ENCODE measurements at places on chromosomes 7 and 10.

DNA sequence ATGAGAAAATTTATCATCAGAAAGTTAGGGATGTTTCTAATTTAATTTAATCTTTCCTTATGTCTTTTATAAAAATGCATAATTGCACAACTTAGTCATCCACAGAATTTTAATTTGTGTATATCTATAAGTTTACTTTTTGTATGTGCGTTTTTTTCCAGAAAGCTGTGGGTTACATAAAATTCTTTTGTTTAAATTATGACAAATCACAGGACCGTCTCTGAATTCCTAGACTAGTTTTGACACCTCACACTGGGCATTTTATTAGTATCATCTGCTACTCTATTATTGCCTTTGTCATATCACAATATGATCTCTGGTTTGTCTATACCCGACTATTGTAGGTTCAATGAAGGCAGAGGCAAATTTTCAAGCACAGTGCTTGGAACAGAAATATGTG is 482.4 kb upstream of the SEMA3D start:
- no peak for DNase-seq

- no peak for DNase-seq
Observed at GRCh38 chr10:51433949-51434475, 265.4 kb downstream of the CSTF2T start.

- DNase-seq, result no peak
Observed at GRCh38 chr10:60388116-60388625, 1.5 kb downstream of the ANK3 start.

- no peak for DNase-seq
Observed at GRCh38 chr10:98267894-98268693, at the start of gene LOXL4. Gene LOXL4, minus strand, starts transcription at chr10:98268194. Its CDS starts 5,175 bp downstream, at chr10:98263019.

- no peak for DNase-seq
Observed at GRCh38 chr10:61097026-61097425, 153.0 kb upstream of the RHOBTB1 start.

DNA sequence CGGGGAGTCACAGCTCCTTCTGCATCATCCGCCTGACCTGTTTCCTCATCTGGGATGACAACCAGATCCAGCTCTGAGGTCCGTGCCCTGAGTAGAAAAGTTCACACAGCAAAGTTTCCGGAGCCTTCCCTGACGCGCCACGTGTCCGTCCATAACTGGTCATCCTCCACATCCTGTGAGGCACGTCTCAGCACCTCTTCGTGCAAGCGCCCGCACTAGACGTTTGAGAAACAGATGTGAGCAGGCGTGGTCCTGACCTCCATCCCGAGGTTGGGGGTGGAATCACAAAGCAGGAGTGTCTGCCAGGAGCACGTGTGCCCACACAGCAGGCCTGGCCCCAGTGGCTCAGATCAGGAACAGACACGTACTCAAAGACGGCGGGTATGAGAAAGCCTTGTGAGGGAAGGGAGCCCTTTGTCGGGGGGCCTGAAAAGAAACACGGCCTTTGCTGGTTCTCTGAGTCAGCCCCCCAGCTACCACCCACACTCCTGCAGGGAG is 520.8 kb downstream of the DNAJB6 start:
- no peak for DNase-seq

GRCh38 chr10:53023411-53023810 is 250.8 kb upstream of the MBL2 start:
- no peak for DNase-seq

DNA sequence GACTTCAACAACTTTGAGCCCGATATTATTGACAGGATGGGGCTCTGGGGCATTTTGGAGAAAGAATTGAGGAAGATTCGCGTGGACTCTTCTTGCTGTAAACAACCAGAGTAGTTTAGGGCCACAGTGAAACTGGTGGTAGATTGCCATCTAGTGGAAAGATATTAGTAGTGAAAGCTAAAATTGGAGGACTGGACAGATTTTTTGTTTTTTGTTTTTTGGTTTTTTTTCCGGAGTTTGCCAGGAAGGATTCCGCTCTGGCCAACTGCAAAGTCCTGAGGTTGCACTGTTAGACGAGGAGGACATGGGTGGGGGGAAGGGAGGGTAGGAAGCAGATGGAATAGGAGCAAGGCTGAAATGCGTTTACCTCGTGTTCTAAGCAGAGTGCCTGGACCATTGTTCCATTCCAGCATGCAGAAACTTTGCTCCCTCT is 11.7 kb downstream of the NOBOX start:
- no peak for DNase-seq

GRCh38 chr7:100582041-100582579 is 3.8 kb downstream of the LRCH4 start:
- DNase-seq, result no peak

DNA sequence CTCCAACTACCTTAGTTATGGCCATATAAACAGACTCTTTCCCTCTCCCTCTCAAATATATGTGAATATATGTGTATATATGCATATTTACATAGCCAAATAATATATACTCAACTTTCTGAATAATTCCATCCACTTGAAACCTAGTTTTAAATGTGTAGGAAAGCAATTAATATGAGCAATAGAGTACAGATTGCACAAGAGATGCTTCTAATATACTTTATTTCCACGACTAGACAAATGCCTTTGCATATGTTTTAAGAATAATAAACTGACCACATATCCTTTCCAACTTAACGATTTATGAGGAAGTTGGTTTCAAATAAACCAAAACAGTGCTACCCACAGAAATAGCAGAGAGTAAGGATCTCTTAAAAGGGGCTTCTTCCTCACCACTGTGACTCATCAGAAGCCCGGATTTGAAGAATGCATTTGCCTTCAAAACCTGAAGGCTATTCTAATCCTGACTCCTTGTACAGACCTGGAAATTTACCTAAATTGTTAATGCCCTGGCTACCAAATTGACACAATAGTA is 266.3 kb downstream of the AHR start:
- DNase-seq, result no peak

DNA sequence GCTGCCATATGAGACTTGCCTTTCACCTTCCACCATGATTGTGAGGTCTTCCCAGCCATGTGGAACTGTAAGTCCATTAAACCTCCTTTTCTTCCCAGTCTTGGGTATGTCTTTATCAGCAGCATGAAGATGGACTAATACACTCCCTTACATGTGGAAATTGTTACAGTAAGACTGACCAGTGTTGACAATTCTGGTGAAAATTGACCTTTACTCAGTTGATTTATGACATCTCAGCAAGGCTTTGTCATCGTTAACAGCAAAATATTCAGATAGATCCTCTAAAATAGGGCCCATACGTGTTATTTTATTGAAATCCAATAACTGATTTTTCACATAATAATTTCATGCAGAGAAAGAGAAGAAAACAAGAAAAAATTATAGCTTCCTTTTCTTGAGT is 377.9 kb upstream of the SEMA3C start:
- no peak for DNase-seq

GRCh38 chr10:71397296-71398212 is 834 bp downstream of the CDH23 start:
- DNase-seq, result no peak

- DNase-seq, result no peak
Observed at GRCh38 chr10:88209837-88210561, 346.6 kb downstream of the PTEN start.
